ENCODE measurements at places on chromosomes 1 and 21.

DNA sequence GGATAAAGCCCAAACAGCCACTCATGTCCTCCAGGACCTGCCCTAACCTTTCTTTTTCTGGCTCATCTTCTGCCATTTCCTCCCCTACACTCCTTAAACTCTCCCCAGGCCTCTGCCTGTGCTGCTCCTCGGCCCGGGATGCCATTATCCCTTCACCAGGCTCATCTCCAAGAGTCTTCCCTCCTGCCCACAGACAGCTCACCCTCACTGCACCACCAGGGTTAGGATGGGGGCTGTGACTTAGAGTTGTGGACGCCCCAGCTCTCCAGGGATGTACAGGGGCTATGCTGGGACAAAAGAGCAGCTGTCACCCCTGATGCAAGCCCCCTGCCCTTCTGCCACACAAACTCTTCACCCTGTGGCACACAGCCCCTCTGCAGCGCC is 32.0 kb downstream of the TTC39A start:
- DNase-seq = no peak

DNA sequence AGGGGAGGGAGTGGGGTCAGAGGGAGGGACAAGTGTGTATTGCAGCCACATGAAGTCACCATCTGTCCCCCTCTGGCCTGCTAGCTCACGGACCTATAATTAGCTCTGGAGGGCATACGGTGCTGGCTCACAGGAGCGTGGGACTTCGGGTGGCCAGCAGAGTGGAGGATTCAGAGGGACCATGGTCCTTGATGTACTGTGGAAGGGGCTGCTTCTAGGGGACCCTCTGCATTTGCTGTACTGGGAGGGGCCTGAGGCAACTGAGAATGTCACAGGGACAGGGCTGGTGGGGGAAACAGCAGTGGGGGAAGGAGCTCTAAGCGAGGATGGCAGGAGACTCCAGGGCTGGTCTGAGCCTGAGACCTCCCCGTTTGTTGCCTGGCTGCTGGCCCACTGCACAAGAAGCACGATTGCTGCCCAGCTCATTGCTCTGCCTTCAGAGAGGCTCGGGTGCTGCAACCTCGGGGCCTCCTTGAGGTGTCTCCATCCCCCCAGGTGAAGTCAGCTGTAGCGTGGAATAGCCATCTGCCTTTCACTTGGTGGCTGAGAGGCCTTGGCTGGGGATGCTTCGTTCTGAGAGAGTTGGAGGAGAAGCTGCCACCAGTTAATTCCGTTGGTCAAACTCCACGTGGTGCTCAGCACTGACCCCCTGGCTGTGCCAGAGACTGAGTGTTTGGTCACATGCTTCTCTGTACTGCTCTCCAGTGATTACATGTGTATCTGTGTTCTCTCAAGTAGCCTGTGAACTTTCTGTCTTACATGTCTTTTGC is 2.7 kb downstream of the PPFIA4 start:
- no peak for DNase-seq

DNA sequence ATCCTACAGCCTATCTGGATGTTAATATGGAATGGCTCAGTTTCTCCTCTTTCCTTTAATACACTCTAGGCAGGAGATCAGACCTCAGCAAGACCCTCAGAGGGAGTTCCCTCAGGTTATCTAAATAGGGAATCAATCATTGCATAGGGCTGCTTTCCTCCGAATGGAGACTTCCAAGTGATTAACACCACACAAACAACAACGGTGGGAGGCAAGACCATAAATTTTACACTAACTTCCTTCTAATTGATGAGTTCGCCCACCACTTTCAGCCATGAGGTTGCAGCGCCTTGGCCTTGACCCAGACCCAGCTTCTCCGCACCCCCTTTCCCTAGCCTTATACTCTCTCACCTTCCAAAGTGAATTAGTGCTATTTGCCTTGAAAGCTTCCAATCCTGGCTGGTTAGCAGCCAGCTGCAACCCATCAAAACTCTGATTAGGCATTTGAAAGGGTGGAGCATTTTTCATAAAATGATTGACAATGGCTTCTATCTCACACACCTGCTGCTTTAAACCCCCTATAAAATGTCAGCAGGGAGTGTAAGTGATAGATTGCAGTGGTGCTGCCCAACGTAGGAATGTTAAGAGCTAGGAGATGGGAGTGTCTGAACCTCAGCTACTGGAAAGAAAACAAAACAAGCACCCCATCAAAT is 534.9 kb upstream of the USP24 start:
- no peak for DNase-seq

DNA sequence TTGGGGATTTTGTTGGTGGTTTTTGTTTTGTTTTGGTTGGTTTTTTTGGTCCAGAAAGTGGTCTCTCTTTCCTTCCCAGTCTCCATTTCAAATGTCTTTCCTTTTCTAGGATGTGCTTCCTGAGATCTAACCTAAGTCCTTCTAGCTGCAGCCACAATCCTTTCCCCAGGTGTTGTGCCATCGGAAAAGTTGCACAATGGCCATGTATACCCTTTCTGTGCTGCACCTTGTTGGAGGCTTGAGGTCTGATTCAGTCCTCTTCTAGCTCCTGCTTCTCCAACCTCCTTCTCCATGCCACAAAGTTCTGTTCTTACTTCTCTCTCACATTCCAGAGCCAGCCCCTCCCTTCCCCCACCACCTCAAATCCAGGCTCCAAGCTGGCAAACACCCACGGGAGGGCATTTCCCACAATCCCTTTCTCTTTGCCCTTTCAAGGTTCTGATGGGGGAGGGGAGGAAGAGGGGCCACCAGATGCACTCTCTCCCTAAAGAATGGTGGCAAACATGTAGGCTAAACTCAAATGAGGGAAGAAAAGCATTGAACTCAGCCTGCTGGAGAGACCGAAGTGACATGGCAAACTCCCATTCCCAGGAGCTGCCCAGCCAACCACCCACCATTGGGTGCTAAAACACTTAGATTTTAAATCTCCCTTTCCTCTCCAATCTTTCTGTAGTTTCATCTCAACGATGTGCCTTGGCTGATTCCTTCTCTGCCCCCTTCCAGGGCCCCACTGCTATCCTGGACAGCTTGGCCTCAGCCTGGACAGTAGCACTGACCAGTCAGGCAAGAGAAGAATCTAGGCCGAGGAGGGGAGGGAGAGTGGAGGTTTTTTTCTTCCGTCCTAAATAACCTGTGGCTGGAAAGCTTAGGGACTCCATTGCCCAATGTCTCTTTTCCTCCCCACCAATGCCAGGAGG is 2.9 kb downstream of the KCNJ10 start:
- DNase-seq = no peak
